ENCODE measurements at places on chromosomes 2 and 18.

- DNase-seq = peak; percentile 25
Measured at GRCh38 chr2:138632066-138632620, 130.6 kb downstream of the SPOPL start.

DNA sequence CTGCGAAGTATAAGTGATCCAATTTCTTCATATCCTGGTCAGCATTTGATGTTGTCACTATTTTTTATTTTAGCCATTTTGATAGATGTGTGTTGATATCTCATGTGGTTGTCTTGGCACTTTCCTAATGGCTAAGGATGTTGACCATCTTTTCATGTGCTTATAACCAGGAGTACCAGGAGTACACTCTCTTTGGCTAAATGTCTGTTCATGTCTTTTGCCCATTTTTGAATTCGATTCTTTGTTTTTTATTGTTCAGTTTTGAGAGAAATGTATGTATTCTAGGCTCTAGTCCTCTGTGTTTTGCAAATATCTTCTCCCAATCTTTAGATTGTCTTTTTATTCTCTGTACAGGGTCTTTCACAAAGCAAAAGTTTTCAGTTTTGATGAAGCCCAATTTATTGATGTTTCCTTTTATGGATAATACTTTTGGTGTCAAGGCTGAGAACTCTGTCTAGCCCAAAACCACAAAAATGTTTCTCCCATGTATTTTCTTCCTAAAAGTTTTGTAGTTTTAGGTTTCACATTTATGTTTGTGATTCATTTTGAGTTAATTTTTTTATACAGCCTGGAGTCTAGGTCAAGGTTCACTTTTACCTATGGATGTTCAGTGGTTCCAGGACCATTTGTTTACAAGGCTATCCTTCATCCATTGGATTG, 65.4 kb downstream of the SDC1 start:
- DNase-seq = no peak

GRCh38 chr2:182379241-182379640, 47.6 kb downstream of the PDE1A start:
- DNase-seq = peak; percentile 84

- no peak for DNase-seq
Measured at GRCh38 chr2:150182566-150183235, 304.8 kb downstream of the RND3 start.

DNA sequence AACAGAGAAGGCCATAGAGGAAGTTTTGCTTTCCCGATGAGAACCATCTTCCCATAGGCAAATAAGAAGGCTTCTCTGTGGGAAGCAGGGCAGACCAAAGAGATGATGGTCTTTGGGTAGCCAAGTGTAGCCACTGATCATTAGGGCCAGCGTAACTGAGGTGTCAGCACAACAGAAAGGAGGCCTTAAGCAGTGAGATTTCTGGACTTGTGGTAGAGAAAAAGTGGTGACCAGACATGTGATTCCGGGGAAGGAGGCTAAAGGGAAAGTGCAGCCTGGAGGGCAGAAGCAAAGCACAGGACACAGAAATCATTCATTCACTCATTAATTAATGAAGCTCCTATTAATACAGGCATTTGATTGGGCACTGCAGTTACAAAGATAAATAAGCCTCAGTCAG, 15.4 kb downstream of the EVA1A start:
- no peak for DNase-seq

DNA sequence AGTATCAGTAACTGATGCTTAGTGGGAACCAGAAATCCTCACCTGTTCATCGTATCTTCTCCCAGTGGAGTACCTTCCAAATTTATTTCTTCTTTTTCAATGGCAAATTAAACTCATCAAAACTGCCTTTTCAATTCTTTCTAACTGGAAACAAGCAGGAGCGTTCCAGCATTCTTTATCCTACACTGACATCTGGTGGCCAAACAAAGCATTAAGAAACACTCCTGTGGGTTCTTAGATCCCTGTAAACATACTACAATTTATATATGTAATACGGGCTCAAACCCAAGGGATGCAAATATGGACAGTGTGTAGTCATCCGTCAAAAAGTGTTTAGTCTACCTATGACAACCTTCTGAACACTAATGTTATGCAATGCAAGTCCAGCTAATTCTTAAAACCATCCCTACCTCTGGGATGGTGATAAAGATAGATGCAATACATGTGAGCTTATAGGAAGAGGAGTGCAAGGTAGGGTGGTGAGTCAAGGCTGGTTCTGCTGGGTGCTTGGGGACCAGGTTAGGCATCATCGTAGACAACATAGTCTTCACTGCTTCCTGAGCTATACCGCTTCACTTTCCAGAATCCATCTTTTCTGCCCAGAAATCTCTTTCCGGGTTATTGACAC, 375.0 kb downstream of the CTNNA2 start:
- peak; percentile 75 for DNase-seq

DNA sequence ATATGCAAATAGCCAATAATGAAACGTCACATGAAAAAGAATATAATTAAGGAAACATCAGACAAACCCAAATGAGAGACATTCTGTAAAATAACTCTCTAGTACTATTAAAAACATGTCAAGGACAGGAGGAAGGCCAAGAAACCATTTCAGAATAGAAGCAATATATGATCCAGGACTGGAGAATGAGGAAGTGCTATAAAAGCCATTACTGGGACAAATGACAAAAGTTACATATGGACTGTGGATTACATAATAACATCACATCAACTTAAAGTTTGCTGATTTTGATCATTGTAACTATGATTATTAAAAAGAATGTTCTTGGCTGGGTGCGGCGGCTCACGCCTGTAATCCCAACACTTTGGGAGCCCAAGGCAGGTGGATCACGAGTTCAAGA, 81.3 kb downstream of the CRACDL start:
- DNase-seq = no peak

DNA sequence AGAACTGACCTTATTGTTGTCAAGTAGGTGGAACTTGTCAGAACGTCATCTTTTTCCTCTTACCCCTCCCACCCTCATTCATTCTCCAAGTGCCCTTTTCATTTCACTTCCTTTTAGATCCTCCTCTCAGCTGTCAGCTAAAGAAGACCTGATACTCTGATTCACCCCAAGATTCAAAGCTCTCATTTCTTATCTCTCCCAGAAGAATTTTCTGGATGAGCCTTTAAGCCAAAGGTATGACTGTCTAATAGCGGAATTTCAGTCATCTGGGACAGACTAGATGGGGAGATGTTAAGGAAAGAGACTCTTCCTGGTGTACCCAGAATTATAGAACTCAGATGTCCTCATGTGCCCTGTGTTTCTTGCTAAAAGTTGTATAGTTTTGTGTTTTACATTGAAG, 53.9 kb downstream of the TCF7L1 start:
- DNase-seq = no peak

- DNase-seq = no peak
Measured at GRCh38 chr18:77096936-77097886, 35.4 kb downstream of the MBP start.

GRCh38 chr2:241064008-241064801, 37.9 kb downstream of the MTERF4 start:
- no peak for DNase-seq

GRCh38 chr2:227482638-227483340, 10.8 kb downstream of the AGFG1 start:
- no peak for DNase-seq

- peak; percentile 41 for DNase-seq
Measured at GRCh38 chr2:199462956-199463692, 5.4 kb upstream of the SATB2 start.

DNA sequence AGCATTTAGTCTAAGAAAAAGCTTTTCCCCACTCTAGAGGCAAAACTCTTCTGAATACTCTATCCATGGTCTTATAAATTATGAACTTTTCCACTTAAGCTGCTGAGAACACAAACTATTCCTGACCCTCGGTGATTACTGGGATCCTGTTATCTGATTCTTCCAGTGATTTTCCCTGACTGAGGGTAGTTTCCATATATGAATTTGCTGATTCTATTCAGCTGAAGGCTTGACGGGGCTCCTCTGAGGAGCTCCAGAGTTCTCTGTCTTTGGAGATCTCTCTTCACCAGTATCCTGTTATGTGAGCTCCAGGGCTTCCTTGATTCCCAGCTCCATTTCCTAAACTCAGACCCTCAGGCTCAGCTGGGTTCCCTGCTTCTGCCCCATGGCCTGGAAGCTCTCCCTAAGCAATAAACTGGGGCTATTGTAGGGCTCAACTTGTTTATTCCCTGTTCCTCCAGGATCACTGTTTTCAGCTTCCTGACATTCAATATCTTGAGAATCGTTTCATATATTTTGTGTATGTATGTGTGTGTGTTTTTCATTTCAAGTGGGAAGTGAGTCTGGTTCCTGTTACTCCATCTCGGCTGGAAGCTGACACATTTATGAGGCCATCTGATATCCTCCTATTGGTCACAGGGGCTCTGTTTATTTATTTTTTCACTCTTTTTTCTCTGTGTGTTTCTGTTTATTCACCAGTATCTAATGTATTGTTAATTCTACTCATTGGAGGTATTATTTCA, 78.2 kb downstream of the ARHGAP28 start:
- DNase-seq = no peak

- peak; percentile 23 for DNase-seq
Measured at GRCh38 chr2:195489101-195489500, 167.9 kb upstream of the SLC39A10 start.

GRCh38 chr18:80022613-80023012, 11.6 kb upstream of the RBFA start:
- DNase-seq = peak; percentile 44

- DNase-seq = no peak
Measured at GRCh38 chr2:15732341-15733077, 140.8 kb downstream of the DDX1 start.

DNA sequence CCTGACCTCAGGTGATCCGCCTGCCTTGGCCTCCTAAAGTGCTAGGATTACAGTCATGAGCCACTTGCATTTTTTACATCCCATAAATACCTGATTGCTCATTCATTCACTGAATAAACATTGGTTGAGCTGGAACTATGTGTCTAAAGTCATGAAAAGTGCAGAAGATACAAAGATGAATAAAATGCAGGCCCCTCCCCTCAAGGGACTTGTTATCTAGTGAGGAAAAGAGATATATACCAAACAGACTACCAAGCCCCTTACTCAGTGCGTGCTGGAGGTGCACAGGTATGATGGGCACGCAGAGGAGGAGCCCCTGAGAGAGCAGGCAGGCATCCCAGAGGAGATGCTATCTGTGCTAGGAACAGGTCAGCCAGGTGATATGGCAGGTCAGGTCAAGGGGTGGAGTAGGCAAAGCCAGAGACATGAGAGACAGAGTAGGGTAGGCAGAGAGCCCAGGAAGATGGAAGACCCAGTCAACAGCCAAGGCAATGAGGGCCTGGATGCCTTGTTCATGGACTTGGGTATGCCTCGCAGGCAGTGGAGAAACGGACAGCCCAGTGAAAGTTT, 7.7 kb downstream of the FHL2 start:
- no peak for DNase-seq

GRCh38 chr18:29012364-29012763, 835.4 kb upstream of the CDH2 start:
- DNase-seq = no peak

- no peak for DNase-seq
Measured at GRCh38 chr2:165846056-165846455, 52.0 kb upstream of the GALNT3 start.

- no peak for DNase-seq
Measured at GRCh38 chr2:121972203-121972602, 216.8 kb downstream of the TSN start.

DNA sequence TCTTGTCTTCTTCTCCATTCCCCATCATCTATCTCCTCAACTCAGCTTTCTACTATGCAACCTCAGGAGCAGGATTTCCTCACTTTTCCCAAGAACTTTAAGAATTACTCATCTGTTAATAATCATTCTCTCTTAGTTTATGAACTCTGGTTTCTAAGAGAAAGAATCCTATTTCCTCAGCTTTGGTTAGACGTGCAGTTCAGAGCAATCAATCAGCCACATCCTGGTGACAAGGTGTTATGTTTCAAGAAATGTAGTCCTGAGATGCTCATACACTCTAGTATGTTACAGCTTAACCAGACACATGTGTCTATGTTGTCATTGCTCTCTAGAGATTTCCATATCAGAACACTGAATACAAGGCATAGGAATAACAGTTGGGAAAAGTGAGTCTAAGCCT, 277.9 kb downstream of the MBD2 start:
- DNase-seq = no peak

- DNase-seq = no peak
Measured at GRCh38 chr2:28411956-28412609, 19.4 kb downstream of the FOSL2 start.

DNA sequence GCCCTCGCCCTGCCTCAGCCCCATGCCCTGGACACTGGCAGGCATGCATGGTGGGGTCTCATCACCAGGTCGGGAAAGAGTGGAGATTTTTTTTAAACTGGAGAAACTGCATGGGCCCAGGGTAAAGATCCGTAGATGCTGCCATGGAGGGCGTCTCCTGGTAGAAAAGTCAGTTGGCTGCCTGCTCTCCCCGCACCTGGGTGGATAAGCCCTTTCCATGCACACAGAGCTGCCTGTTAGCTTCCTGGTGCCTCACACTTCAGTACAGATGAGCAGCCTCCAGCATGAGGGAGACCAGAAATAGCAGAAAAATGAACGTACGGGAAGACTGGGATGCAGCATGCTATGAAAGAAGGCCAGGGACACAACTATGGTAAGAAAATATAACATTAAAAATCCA, 92.0 kb downstream of the ASAP2 start:
- DNase-seq = no peak

DNA sequence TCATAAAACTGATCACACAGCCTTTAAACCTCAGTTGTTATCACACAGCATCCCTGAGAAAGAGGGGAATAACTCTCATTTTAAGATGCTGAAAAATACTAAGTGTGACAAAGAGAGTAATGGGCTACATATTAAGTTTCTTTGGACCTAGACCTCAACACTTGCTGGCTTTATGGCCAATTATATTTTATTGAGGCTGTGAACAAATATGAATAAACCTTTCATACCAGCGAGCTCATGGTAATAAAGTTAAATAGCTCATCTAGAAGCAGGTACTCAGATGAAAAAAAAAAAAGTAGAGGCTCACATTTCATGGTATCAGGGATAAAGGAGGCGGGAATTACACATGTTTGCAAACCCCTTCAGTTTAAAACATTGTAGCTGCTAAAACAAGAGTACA, 75.7 kb downstream of the DOCK10 start:
- DNase-seq = no peak

DNA sequence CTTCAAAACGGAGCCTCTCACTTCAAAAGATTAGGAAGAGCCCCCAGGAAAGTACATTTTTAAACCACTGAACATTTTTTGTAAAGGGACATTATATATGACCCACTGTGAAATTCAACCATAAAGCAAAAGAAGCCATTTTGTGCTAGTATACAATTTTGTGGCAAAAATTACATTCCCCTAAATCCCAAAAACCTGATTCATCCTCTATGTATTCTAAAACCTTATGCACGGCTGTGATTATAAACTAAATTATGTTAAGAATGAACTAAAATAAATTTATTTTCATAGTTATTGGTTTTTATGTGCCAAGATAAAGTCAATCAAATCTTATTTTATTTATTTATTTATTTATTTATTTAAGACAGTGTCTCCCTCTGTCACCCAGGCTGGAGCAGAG, 48.5 kb downstream of the RTN4 start:
- no peak for DNase-seq

GRCh38 chr2:162258686-162259085, 15.4 kb upstream of the FAP start:
- peak; percentile 21 for DNase-seq

- DNase-seq = no peak
Measured at GRCh38 chr2:69387770-69388481, 899 bp upstream of the GFPT1 start.

All from fibroblast of pulmonary artery (primary cell).